Activated naive CD4-positive, alpha-beta T cell treated with anti-CD3 and anti-CD28 coated beads, Interleukin-2, amount 10 ng/mL, durations not matched to agents 7 days and 5 days (primary cell): ENCODE measurements at places on chromosomes 3 and 15.

- DNase-seq, result no peak
These were observed 21.4 kb upstream of the CELF6 start for GRCh38 chr15:72341361-72341760.

- DNase-seq, result no peak
These were observed 16.2 kb downstream of the NCEH1 start for GRCh38 chr3:172694573-172695246.

DNA sequence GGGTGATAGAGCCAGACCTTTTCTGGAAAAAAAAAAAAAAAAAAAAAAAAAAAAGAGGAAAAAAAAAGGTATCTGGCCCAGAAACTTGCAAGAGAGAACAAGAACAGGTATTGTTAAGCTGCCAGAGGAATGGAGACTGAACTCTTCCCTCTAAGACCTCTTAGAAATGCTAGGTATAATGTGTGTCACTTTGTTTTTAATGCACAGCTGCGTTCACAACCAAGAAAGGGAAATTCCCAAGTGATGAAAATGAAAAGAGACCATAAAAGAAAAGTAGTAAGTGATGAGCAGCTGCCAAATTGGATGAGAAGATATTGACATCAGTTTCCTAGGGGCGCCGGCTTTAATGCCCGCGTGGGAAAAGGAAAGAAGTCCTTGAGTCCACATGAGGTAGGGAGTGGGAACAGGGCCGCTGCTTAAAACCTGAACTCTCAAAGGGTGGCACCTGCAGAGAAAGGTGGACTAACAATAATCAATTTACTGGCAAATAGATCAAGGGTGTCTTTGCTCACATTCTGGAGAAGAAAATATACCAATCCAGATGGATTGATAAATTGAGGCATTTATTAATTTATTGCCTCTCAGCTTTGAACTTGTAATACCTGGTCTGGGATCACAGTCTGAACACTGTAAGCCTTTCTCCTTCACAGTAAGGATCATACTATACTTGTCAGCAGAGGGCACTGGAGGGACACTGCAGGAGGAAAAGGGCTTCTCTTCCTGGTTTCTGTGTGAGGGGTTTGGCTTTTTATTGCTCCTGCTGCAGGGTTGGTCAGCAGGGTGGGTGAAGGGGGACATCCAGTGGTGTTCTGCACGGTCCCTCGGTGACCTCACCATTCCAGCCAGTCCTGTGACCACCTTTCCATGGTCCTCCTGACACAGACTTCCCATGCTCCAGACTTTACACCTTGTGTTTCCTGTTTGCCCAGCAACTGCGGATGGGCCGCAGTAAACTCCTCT lies 131.6 kb downstream of the AQP9 start:
- DNase-seq, result peak; percentile 58

DNA sequence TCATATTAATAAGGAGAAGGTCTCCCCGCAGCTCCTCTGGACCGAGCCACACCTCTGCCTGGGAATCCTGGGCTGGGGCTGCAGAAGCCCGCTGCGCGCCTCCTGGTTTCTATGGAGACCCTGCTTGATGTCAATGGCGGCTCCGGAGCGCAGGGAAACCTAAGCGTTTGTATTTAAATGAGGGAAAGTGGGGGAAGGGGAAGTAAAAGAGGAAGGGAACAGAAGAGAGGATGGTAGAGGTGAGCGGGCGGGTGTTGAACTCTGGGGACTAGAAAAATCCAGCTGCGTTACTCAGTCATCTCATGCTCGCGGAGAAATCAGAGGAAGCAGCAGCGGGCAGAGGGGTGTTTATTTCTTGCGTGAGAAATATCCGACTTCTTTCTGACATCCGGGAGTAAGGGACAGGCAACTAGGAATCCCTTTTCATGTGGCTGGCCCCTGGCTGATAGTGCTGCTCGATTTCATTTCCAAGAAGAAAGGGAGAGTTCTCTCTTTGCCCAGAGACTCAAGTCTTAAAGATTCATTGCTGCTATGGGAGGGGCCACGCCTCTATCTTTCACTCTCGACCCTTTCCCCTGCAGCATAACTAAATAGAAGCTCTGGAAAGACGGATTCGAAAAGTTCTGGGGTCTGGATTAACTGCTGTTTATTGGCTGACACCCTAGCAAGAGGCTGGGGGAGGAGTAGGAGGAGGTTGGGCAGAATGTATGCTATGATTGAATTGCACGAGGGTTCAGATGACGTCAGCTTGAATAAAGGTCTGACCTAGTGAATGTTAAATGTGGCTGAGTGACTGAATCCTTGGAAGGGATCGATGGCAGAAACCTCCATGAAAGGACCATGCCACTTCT lies 110.5 kb upstream of the GAP43 start:
- DNase-seq, result peak; percentile 21

- no peak for DNase-seq
These were observed 49.2 kb downstream of the MGLL start for GRCh38 chr3:127772827-127773751.

GRCh38 chr3:46399557-46399956 lies 7.3 kb downstream of the CCR5AS start:
- peak; percentile 14 for DNase-seq

GRCh38 chr3:71956069-71956340 lies 171.1 kb upstream of the PROK2 start:
- DNase-seq, result no peak

- DNase-seq, result no peak
These were observed 13.5 kb downstream of the CCDC80 start for GRCh38 chr3:112627419-112627818.

DNA sequence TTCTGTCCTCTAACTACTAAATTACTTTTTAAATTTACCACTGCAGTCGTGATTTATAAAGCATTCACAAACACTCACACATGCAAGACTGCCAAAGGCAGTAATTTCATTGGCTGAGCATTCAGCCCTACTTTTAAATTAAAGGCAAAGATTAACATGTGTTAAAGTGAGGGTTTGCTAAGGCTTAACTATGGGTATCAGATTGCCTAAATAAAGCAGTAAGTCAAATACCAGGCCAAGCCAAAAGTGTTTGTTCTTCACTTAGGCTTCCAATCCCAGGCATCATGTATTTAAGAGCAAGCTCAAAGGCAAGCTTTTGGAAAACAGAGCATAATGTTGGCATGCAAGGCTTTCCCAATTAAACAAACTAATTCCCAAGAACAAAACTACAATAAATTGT lies 187.3 kb downstream of the SUCNR1 start:
- no peak for DNase-seq

GRCh38 chr15:57134851-57135250 lies 216.4 kb downstream of the TCF12 start:
- no peak for DNase-seq

DNA sequence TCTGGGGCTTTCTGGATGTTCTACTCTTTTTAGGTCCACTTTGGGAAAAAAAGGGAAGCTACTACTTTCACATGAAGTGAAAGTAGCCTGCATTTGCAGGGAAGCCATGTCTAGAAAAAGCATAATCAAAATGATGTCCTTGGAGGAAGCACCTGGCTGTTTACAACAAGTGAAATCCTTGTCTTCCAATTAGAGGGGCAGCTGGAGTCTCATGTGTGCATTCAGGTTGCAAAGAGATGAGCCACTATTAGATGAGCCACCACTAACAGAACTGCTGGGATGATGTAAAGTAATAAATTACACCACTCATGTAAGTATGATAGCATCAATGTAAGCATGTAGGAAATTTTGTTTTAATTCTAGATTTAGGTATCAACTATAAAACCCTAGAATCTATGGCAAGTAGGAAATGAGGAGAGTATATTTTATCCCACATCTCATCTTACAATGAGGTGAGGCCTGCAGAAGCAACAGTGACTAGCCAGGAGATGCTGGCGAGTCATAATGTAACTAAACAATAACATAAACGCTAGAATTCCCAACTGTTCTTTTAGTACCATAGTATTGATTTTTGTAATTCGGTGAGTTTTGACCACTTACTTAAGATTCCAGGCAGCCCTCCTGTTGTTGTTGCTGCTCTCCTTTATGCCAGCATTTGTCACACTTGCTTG lies 75.9 kb downstream of the TMEM108 start:
- no peak for DNase-seq

GRCh38 chr3:176160997-176161396 lies 1036.3 kb downstream of the TBL1XR1 start:
- DNase-seq, result no peak

GRCh38 chr3:49718858-49719213 lies 648 bp downstream of the AMIGO3 start:
- DNase-seq, result no peak

- DNase-seq, result no peak
These were observed 10.9 kb downstream of the CELSR3 start for GRCh38 chr3:48651771-48652170.

DNA sequence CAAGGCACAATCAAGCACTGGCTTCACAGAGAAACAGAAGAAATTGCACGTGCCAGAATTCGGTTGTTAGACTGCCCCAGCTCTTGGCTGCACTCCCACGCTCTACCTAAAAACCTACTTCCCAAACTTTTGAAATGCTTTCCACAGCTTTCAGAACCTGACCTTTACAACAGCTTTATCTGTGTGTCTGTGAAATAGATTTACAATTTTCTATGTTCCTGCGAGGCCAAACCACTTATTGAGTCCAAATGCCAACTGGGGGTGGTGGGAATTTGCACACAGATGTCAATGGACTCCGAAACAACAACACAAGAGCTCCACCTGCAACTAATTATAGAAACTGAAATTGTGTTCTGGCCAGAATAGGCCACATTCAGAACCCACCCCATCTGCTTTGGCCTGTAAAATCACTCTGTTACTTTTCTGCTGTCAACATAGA lies 44.6 kb downstream of the ERC2 start:
- DNase-seq, result no peak

DNA sequence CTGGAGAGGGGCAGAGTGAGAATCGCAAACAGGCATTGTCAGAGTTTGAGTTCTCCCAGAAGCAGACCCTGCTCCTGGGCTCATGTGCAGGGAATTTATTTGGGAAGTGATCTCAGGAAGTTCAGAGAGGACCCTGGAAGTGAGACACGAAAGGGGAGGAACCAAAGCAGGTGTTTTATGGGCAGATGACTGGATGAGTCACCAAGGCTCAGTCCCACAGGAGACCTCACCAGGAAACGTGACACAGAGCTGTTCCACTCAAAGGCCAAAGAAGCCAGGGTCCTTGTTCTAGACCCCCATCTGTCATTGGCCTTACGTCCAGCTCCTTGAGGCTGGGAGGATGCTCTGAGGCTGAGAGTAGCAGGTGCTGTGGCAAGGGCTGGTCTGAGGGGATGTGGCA lies 43.4 kb upstream of the SEC22A start:
- no peak for DNase-seq

DNA sequence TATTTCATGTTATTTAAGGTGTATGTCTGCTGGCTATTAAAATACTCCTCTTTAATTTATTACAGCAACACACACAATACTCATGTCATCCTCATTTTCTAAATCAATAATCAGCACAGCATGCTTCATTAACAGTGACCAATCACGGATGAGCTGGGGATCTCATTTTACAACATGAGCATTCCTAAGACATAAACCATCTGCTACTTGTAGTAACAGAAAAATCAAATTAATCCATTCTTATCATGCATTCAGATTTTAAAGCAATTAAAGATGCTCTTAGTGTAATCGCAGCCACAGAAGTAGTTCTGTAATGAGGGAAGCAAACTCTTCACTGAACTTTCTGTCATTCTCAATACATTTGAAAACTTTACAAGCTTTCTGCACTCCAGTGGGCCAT lies 191.1 kb downstream of the TBC1D5 start:
- DNase-seq, result no peak

- DNase-seq, result peak; percentile 30
These were observed 37.0 kb upstream of the TRIM71 start for GRCh38 chr3:32780735-32781210.

DNA sequence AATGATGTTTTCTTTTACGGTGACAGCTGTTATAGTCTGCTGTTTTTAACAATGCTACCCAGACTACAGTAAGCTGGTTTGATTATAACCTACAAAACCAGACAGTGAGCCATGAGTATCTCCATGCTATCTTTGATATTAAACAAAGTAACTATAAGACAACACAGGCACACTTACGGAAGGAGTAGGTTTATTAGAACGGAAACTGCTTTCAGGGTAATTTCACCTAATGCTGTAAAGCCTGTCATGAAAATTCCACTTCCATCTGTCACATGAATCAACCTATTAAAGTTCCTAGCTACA lies 33.0 kb downstream of the VPS13C start:
- no peak for DNase-seq

DNA sequence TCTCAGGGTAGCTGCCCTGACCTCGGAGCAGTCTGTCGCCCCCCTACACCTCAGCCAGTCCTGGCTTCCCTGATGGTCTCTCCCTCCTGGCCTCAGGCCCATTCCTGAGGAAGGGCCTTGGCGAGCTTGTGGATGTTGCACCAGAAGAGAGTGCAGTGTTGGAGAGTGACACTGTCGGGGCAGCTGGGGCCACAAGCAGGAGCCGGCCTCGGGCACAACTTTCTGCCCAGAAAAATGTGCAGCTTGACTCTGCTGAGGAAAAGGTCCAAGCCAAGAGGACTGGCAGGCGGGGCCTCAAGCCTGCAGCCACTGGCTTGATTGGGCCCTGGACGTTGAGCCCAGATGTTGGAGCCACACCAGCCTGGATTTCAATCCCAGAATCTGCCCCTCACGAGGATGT lies 12.8 kb downstream of the HEMK1 start:
- no peak for DNase-seq

GRCh38 chr15:33048255-33048654 lies 146.3 kb downstream of the FMN1 start:
- DNase-seq, result no peak

DNA sequence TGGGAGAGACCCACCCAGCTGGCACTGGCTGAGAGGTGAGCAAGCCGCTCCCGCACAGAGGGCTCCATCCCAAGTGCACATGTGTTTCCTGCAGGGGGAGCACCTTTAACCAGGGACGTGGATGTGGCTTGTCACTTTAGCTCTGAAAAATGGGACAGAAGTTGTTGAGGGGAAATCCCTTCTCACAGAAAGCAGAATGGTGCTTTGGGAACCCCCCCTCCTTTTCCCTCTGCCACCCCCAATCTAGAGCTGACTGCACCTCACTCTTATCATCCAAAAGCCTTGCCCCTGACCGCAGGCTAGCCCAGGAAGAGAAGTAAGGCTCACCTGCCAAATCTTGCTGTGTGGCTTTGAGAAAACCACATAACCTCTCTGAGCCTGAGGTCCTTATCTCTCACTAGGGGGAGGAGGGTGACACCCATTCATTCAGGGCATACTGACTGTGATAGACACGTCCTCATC lies 77.9 kb downstream of the RPN1 start:
- DNase-seq, result peak; percentile 52

GRCh38 chr15:22869856-22870255 lies 31.4 kb downstream of the NIPA2 start:
- no peak for DNase-seq

DNA sequence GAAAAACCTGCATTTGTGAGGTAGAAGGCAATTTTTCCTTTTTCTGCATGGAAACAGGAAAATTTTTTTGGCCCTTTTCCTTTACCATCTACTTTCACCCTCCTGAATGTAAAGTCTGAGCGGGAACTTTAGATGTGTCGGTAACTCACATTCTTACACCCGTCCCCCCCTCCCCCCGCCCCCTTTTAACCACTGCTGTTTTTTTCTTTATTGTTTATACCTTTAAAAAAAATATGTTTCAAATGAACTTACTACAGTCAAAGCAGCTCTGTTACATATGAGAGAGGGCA lies 487 bp upstream of the HES1 start:
- DNase-seq, result no peak
